WTC11 (cell line): ENCODE measurements at places on chromosomes 2 and 18. TPM values are rescaled to one million over a fixed set of nuclear protein-coding genes. Genes with fewer than 3 reads are reported as not detected.

The COL4A3 gene
- 0.53 to 1.1 TPM (median 0.90 TPM) in 3 replicates for total RNA-seq

The CD28 gene
- total RNA-seq, result 0.11 to 0.50 TPM (median 0.16 TPM) in 3 replicates

The ODC1 gene
- 42.3 to 46.6 TPM (median 42.8 TPM) in 3 replicates for total RNA-seq

The PIEZO2 gene
- 10.7 to 16.9 TPM (median 15.1 TPM) in 3 replicates for total RNA-seq

The GAL3ST2 gene
- total RNA-seq, result 0.73 to 0.98 TPM (median 0.78 TPM) in 3 replicates

The INHA gene
- 1.1 to 1.8 TPM (median 1.4 TPM) in 3 replicates for total RNA-seq

The CCDC150 gene
- total RNA-seq, result 37.1 to 43.0 TPM (median 38.2 TPM) in 3 replicates
